ENCODE measurements at places on chromosomes 16 and 17.
A peak's percentile ranks its signal among the peaks of the same experiment; 100 is the strongest.

DNA sequence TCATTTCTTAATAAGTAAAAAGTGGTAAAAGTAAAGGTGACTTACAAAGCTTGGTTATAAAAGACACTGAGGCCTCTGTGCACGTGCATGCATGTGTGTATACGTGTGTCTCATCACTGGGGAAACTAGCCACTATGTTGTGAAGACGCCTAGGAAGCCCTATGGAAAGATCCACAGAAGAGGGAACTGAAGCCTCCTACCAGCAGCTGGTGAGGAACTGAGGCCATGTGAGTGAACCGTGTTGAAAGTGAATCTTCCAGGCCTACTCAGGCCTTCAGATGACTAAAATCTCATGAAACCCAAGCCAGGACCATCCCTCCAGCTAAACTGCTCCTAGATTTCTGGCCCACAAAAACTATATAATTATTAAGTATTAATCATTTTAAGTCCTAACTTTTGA is 23.7 kb downstream of the PHLPP2 start:
- DNase-seq: no peak

GRCh38 chr16:47448830-47449575 is 11.9 kb downstream of the ITFG1 start:
- no peak for DNase-seq

- DNase-seq: no peak
Measured at GRCh38 chr16:83937922-83938885, 14.8 kb upstream of the OSGIN1 start.

DNA sequence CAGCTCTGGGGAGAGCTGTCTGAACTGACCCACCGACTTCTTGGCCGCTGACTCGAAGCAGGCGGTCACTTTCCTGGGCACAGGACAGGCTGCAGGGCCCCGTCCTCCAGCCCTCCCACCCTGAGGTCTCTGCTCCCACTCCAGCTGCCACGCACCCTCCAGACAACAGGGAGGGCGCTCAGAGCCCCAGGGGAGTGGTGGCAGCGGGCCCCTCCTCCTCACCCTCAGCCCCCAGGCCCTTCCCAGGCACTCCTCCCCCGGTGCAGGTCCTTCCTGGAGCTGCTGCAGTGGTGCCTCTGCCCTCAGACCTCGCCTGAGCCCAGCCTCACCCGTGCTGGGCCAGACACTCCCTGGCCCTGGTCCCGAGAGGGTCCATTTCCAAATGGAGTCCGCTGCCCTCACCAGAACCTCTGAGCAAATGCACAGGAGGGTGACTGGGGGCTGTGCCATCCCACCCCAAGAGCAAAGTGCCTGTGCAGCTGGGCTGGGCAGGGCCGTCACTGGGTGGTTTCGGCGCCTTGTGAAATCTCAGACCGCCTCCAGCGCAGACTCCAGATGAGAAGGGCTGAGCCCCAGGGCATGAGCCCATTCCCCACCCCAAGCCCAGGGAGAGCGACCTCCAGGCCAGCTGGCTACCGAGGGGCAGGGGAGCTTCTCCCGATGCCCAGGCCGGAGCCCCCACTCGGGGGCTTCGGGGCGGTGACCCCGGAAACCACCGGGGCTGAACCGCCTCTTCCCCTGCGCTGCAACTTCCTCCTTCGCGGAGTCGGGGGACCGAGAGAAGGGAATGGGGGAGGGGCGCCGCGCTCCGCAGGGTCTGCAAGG is 717 bp downstream of the CYBA start:
- peak; percentile 39 for DNase-seq

DNA sequence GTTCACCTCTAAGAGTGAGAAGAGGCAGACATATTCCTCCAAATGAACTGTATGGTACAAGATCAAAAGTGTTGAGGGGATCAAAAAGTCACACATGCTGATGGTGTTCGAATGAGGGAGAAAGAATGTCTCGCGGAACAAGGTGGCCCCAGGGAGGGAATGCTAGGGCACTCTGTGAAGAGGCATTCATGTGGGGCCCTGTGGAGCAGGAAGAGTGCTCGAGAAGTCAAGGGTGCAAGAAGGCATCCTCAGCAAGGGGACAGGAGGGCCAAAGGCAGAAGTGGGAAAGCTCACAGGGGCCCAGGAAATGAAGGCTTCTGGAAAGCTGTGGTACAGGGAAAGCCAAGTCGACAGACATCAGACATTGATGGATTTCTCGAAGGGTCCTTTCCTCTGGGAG is 6.1 kb upstream of the MYH3 start:
- no peak for DNase-seq

- no peak for DNase-seq
Measured at GRCh38 chr16:68194251-68194650, 41.7 kb downstream of the ESRP2 start.

- DNase-seq: no peak
Measured at GRCh38 chr16:84891149-84891795, 71.5 kb downstream of the CRISPLD2 start.

DNA sequence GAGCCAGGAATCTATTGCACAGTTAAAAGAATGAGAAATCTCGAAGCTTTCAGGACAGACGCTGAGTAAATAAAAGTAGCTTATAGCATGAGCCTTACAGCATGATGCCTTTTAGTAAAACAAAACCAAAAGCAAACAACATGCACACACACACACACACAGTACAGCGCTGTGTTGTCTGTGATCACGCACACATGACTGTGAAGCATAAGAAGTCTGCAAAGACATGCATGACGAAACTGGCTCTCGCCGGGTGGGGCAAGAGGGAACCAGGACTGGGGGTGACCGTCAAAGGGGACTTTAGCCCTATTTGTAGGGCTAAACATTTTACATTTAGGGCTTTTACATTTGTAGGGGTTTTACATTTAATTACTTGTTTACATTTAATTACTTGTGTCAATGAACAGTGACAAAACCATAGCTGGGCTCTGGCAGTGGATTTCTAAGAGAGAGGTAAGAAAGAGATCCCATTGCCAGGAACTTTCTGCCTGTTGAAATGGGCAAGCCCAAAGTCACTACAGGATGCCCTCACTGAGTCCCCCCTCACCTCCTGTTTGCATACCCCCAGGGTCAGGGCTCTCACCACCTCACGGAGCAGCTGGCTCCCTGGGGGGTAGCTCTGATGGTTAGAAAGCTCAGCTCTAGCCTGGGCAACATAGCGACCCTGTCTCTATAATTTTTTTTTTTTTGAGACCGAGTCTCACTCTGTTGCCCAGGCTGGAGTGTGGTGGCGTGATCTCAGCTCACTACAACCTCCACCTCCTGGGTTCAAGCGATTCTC is 2.0 kb upstream of the TNFRSF13B start:
- no peak for DNase-seq

GRCh38 chr16:56911771-56912571 is 20.0 kb upstream of the HERPUD1 start:
- DNase-seq: peak; percentile 83

GRCh38 chr17:44568945-44569858 is 11.9 kb downstream of the FZD2 start:
- no peak for DNase-seq

DNA sequence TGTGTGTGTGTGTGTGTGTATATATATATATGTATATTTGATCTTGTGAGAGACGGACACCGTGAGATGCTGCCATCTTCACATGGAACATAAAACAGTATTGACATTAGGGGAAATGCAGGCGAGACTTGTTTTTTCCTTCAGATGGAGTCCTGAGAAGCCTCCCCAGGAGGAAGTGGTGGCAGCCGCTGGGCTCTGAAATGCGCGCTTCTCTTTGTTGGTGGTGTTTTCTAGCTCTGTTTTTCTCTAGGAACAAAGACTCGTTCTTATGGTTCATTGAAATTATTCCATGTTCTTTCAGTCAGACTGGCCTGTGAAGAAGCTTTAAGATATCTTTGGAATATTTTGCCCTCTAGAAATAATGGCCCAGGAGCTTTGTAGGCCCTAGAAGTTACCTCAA is 32.9 kb downstream of the SNX29 start:
- DNase-seq: no peak

GRCh38 chr16:67447508-67448076 is 16.7 kb downstream of the HSD11B2 start:
- DNase-seq: peak; percentile 51

GRCh38 chr16:84332975-84333684 is 35.2 kb upstream of the ATP2C2 start:
- peak; percentile 22 for DNase-seq

DNA sequence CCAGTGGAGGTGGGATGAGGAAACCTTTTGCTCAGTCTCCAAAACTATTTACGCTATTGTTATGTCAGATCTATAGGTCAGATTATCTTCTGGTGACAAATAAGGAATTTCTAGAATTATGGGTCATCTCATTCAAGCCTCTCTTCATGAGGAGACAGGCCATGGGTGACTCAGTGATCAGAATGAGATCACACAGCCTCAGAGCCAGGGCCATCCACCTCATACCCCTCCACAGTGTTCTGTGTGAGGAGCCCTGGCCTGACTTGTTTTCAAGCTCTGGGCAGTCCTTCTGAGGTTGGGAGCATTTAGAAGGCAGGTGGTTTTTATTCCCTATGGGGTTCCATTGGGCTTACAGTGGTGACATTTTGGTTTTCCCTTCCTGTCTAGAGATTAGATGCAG is 26.5 kb downstream of the YPEL2 start:
- DNase-seq: peak; percentile 85

- no peak for DNase-seq
Measured at GRCh38 chr17:58617563-58617962, 74.3 kb downstream of the TEX14 start.

- DNase-seq: no peak
Measured at GRCh38 chr16:12258861-12259645, 282.5 kb downstream of the SNX29 start.

GRCh38 chr16:56613706-56614105 is 5.3 kb downstream of the MT2A start:
- DNase-seq: no peak

- peak; percentile 24 for DNase-seq
Measured at GRCh38 chr16:55479430-55480140, 587 bp downstream of the MMP2 start.

DNA sequence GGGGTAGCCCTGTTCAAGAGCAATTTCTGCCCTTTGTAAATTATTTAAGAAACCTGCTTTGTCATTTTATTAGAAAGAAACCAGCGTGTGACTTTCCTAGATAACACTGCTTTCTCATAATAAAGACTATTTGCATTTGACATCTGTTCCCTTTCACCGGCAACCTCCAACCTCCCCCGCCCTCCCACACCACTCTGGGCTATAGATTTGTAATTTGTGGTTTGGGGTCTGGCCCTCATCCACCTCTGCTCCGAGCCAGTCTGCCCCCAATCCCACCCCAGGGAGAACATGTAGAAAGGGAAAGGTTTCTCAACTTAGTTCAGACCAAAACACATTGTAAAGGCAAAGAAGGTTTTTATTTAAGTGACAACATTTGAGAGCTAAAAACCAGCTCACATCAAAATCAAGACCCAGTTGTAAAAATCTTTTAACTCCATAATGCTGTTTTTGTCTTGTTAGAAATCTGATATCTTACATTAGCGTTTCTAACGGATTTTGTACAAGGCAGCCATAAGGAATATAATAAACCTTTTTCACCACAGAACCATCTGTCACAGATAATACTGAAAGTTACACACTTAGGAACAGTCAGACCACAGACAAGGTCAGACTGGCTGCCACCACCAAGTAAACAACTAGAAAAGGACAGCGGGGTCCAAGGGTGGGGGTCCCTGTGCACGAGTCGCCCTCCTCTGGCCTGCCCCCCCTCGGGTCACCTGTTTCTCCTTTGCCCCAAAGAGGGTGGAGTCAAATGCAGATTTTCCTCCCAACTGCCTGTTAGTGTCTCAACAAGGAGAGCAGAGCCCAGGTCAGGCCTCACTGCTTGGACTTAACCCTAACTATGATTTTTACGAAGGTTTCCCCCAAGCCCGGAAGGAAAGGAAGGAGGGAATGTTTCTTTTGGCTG is 6.9 kb downstream of the PIMREG start:
- no peak for DNase-seq

- no peak for DNase-seq
Measured at GRCh38 chr17:28334666-28335200, 539 bp downstream of the IFT20 start.

Measured in EH (cell line).